Activated CD4-positive, alpha-beta T cell treated with anti-CD3 and anti-CD28 coated beads, Interleukin-2, amount 10 ng/mL, durations not matched to agents 7 days and 5 days (primary cell): ENCODE measurements at places on chromosomes 7 and 10. TPM values are rescaled to one million over a fixed set of nuclear protein-coding genes. Genes with fewer than 3 reads are reported as not detected.

DNA sequence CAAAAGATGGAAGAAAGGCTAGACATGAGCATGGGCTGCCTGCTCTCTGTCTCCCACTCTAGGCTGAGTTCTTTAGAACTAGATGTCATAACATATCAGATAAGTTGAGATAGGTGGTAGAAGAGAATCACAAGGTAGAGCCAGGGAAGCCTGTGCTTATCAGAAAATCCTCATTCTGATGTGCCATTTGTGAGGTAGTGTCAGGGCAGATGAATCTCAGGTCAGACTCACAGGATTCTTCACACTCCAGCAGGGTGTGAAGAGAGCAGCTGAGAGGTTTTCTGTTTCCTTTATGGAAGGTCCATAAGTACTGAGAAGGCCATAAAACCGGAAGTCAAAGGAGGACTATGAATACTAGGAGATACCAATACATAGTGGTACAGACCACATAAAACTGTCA lies 132.9 kb downstream of the RNLS start:
- no peak for DNase-seq
- peaks cover 5% of the 10 kb centered on the region for H3K27me3 ChIP-seq
- no peak overlapping the region for H3K27ac ChIP-seq
- H3K4me1 ChIP-seq: no peaks in the 10 kb centered on the region

Gene MINDY4
- total RNA-seq: 1.8 TPM

- DNase-seq: no peak
- H3K27me3 ChIP-seq: no peaks in the 10 kb centered on the region
- no peaks in the 10 kb centered on the region for H3K4me1 ChIP-seq
Measured at GRCh38 chr10:22534849-22535604, 179.4 kb downstream of the PIP4K2A start.

DNA sequence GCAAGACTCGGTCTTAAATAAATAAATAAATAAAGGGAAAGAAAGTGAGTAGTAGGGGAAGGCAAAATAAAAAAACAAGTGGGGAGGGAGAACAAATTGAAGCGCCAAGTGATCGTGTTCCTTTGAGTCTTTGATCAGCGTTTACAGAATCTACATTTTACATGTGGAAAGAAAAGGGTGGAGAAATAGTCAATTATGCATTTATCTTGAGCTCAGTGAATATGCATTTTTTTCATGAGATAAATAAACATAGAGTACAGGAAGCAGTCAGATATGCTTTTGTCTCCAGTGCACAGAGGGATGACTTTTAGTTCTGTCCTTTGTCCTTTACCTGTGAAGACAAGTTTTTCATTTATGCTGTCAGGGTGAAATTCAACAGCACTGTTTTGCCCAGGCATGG lies 6.1 kb upstream of the GUSB start:
- no peak overlapping the region for H3K27ac ChIP-seq
- no peaks in the 10 kb centered on the region for H3K36me3 ChIP-seq
- no peak for DNase-seq
- H3K27me3 ChIP-seq: no peaks in the 10 kb centered on the region
- H3K4me1 ChIP-seq: no peaks in the 10 kb centered on the region

Gene ELFN1
- total RNA-seq: not detected

GRCh38 chr7:36788825-36789470 lies 64.7 kb upstream of the AOAH start:
- peaks cover 19% of the 10 kb centered on the region for H3K36me3 ChIP-seq
- H3K27ac ChIP-seq: peak overlapping the region; percentile 87
- no peak for DNase-seq
- H3K4me3 ChIP-seq: peak overlapping the region; percentile 33
